ENCODE measurements at places on chromosomes 1 and 21.

GRCh38 chr21:33042812-33043211 lies 17.1 kb downstream of the OLIG2 start:
- DNase-seq: no peak

DNA sequence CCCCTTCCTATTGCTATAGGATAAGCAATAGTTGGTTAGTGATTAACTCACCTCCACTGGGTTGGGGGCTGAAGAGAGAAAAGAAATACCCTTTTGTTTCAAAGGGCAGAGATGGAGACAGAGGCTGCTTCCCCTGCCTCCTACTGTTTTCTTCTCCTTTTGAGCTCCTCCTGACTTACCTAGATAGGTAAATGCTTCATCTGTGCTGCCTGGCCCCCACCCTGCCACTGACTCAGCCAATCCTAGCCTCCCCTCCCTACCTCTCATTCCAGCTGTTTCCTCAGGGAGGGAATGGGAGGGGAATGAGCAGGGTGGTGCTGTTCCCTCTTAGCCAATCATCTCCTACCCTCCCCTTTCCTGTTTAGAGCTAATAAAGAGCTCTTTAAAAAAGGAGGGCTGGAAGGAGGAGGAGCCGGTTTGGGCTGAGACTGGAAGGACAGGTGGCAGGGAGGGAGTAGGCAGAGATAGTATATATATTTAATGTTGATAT lies at the start of gene C1orf116:
C1orf116 (minus strand) TSS at position 229 of the 490 bp plus-strand sequence. CDS start 5,158 bp downstream, outside the sequence.
- no peak for DNase-seq

- no peak for DNase-seq
Observed at GRCh38 chr21:25563361-25564116, 43.7 kb downstream of the MRPL39 start.

- DNase-seq: no peak
Observed at GRCh38 chr21:42601656-42602055, 51.8 kb upstream of the PDE9A start.

DNA sequence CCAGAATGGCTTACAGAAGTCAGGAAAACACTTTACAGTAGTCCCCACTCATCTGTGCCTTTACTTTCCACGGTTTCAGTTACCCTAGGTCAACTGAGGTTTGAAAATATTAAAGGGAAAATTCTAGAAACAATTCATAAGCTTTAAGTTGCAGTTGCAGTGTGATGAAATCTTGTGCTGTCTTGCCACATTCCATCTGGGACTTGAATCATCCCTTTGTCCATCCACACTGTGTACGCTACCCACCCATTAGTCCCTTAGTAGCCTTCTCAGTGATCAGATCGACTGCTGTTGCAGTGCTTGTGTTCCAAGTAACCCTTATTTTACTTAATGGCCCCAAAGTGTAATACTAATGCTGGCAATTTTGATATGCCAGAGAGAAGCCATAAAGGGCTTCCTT lies 30.5 kb downstream of the ZCCHC17 start:
- no peak for DNase-seq

DNA sequence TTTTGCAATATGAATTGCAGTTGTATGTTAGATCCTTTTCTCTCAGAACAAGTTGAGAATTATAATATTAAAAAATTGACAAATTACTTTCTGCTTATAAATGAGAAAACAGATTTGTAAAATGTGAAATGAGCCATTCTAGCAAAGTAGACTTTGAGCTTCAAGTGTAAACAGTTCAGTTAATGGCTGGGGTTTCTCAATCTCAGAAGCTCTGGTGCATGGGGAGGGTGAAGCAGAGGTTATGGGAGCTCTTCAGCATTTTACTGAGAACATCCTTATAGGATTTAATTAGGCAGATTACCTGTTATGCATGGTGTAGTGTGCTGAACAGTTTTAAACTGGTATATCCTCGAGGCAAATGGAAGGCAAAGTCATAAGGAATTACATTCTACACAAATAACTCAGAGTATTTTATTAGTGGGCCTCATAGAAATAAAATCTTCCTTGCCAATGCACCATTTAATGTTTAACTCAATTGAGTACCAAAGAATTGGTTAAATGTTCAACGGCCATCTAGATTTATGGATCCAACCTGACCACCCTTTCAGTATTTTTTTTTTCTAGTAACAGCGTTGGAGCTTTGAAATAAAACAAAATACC lies 1143.6 kb upstream of the ADGRL2 start:
- DNase-seq: no peak

DNA sequence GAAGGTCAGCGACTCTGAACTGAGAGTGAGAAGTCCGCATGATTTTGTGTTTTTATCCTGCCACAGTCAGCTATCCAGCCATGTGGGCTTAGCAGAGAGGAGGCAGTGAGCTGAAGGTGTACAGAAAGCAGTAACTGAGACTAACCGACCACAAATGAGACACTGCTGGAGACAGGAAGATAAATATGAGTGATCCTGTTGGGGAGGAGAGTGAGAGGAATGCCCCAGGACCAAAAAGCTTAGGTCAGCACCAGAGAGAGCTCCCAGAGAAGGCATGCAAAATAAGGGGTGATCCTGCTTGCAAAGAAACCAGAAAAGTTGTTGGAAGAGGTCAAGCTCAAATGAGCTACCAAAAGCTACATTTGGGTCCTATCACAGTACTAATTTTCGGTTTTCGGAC lies 63.7 kb downstream of the HLCS start:
- DNase-seq: no peak

DNA sequence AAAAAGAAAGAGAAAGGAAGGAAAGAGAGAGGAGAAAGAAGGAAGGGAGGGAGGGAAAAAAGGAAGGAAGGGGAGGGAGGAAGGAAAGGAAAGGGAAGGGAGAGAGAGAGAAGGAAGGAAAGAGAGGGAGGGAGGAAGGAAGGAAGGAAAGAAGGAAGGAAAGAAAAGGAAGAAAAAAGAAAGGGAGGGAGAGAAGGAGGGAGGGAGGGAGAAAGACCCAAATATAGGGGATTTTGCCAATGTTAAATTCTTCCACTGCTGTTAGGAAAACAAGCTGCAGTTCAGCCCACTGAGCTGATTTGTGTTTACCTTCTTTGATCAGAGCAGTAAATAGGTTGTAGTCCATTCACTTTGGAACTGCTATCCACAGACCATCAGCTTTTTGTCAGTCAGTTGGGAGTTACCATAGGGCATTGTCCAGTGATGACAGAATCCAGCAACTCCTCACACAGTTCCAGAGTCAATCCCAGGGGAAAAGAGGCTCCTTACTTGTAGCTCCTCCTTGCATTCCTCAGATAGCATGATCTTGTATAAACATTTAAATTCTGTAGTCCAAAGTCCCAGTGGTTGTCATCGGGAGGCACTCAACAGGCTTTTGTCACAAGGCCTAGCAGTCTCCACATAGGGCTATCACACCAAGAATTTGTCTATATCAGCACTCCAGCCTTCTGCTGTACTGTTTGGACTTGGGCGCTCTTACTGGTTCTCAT lies 13.5 kb upstream of the PPP1R8 start:
- no peak for DNase-seq
